ENCODE measurements at places on chromosomes 5 and 9.

DNA sequence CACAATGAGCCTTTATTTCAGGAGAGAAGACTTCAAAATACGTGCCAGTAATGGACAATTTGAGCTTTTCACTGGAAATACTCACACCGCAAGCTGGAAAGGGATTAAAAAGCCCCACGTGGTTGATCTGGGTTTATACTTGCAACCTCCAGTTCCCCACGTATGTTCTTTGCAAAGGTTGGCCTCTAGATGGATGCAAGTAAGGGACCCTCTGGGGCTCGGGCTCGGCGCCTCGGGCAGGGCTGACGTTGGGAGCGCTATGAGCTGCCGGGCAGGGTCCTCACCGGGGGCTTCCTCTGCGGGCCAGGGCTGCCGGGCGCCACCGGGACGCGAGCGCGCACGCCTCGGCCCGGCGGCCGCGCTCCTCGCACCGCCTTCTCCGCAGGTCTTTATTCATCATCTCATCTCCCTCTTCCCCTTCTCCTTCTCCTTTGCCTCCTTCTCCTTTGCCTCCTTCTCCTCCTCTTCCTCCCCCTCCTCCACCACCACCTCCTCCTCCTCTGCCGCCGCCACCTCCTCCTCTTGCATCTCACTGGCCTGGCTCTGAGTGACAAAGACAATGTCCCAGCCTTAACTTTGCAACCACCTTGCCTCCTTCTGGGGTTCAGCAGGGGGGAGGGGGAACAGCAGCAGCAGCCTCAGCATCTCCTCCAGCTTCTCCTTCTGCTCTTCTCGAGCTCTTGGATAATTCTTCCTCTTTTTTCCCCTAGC lies 701 bp upstream of the ZNF462 start:
- no peak for DNase-seq

DNA sequence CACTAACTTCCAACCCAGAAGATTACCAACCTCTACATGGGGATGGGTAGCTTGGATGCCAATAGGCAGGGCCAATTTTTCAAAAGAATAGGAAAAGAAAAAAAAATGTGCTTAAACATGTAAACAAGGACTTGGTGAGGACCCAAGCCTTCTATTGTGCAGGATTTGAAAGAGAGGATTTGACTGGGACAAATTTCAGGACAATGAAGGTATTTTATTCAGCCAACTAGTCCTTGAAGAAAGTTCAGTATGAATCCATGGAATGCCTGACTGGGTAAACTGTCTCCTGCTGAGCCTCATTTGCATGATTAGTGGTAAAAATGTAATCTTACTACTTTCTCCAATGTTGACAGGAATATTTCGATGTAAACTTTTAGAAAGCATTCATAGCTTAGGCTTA lies 192.5 kb upstream of the RORB start:
- DNase-seq, result no peak

DNA sequence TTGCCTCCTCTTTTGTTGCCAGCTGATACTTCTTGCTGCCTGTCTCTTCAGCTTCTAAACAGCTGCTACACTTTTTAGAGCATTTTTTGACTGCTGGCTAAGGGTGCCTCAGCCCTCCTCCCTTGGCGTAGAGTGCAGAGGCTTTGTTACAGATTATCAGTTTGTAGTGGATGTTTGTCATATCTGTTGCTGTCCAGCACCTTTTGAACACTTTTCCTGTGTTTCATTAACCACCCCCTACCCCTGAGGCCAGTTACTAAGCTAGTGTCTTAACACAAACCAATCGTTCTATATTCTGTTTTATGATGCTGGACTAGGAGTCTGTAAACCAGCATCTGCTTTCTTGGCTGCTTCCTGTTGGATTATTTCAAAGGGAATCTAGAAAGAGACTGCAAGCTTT lies 441.5 kb downstream of the DNAH5 start:
- DNase-seq, result no peak

GRCh38 chr5:151757233-151758140 lies 944 bp downstream of the ATOX1 start:
- no peak for DNase-seq

DNA sequence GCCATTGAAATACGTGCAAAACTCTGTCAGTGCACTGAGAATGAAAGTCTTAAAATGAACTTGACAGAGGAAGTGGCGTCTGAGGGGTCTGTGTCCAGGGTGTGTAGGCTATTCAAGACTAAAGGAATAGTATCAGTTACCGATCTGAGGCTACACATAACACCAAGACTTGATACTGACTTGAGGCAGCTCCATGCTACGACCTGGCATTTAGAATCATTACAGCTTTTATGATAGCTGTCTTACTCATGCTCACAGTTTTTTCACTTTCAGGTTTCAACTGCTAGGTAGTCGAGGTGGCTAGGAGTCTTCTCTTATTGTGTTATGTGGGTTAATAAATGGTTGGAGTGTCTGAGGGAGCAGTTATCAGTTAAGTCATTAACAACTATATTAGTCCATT lies 92.8 kb upstream of the SLCO6A1 start:
- DNase-seq, result no peak

GRCh38 chr9:131277287-131277909 lies 1.1 kb upstream of the FAM78A start:
- peak; percentile 40 for DNase-seq

GRCh38 chr9:111035543-111036428 lies 2.5 kb downstream of the LPAR1 start:
- no peak for DNase-seq

- no peak for DNase-seq
These were observed 741.0 kb upstream of the RIOK2 start for GRCh38 chr5:97923997-97924396.

- DNase-seq, result no peak
These were observed 9.5 kb downstream of the INVS start for GRCh38 chr9:100108559-100108958.
